ENCODE measurements at places on chromosomes 16 and 17. TPM values are rescaled to one million over a fixed set of nuclear protein-coding genes. Genes with fewer than 3 reads are reported as not detected.
A peak's percentile ranks its signal among the peaks of the same experiment; 100 is the strongest.

The CCDC144A gene
- 5.4 TPM for total RNA-seq

GRCh38 chr17:48393283-48393682, 36.7 kb downstream of the SKAP1 start:
- DNase-seq = no peak

DNA sequence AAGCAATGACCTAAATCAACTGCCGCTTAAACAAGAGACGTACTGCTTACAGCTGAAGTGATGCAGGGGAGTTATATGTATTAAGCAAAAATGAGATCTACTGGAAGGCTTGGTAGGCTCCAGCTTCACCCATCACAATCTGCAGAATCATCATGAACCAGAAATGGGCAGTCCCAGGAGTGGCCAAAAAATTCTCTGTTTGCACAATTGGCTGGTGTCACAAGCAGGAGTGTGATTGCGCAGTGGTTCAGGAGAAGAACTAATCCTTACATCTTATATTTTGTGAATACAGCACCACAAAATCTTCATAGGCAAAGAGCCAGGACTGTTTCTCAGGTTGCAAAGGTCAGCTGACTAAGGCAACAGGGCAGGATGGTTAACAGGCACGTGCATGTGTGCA, 75.9 kb downstream of the CES1 start:
- no peak for DNase-seq

- no peak for DNase-seq
Observed at GRCh38 chr17:62653826-62654761, 26.6 kb downstream of the MRC2 start.

DNA sequence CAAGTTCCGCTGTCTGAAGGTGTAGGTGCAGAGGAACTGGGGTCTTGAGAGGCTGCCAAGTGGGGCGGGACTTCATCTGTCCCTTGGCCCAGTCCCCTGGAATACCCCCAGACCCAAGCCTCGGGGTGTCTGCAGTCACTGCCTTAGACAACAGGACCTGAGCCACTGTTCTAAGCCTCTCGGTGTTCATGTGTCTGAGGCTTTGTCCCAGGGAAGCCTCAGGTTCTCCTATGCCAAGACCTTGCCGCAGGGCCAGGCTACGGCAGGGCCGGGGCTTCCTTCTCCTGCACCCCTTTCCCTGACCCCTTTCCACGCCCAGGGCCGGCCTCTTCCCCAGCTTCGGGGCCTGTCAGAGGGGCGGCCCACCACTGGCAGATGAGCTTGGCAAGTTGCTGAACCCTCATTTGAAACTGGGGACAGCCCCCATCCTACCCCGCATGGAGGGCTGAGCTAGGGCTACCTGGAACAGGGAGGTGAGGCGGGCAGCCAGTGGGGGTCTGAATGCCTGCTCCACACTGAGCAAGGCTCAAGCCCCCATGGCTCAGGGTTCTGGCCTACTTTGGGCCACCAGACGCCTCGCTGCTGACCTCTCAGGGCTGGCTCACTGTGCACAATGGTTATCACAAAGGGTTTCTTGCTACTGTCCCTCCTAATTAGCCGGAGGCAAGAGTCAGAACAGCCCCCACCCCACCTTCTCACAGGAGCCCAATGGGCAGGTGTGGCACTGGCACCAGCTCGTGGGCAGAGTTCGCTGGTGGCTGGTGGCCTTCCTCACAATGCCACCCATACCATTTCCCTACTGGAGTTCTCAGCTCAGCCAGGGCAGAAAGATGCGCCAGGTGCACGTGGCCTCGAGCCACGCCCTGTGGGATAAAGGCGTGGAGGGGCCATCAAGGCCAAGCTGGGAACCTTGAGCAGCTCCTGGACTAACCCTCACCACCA, 7.1 kb downstream of the LITAFD start:
- no peak for DNase-seq

The PSME3IP1 gene
- 61.8 TPM for total RNA-seq

GRCh38 chr17:75925103-75925502, 15.7 kb downstream of the FBF1 start:
- DNase-seq = no peak

GRCh38 chr16:87002717-87003413, 314.3 kb downstream of the C16orf95 start:
- DNase-seq = no peak

The HS3ST4 gene
- total RNA-seq = not detected

The ACADVL gene
- total RNA-seq = 703 TPM

DNA sequence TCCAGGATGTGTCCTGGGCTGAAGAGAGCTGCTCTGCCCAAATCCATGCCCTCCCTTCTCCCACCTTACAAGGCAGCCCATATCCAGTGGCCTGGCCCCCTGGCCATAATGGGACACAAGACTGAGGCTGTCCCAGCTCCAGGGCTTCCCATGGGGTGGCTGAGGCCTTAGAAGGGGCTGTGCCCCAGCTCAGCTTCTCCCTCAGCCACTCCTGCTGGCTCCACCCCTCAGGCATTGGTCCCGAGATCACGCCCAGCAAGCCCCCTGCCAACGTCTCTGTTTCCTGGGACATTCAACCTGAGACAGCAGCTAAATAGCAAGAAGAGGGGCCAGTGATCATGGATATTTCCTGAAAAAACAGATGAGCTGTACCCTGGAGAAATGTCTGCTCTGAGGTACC, 43.3 kb downstream of the ARHGAP27 start:
- no peak for DNase-seq

- no peak for DNase-seq
Observed at GRCh38 chr16:64428463-64429113, 693.3 kb downstream of the CDH11 start.

The CCL4L2 gene
- total RNA-seq = not detected

GRCh38 chr16:68306633-68307032, 4.1 kb downstream of the SLC7A6OS start:
- DNase-seq = no peak

- peak; percentile 9 for DNase-seq
Observed at GRCh38 chr16:55055262-55055661, 124.6 kb downstream of the IRX5 start.

Measured in lower leg skin (tissue), 4 donors.